Cerebellum (tissue), 4 donors: ENCODE measurements at places on chromosomes 13 and 19.

DNA sequence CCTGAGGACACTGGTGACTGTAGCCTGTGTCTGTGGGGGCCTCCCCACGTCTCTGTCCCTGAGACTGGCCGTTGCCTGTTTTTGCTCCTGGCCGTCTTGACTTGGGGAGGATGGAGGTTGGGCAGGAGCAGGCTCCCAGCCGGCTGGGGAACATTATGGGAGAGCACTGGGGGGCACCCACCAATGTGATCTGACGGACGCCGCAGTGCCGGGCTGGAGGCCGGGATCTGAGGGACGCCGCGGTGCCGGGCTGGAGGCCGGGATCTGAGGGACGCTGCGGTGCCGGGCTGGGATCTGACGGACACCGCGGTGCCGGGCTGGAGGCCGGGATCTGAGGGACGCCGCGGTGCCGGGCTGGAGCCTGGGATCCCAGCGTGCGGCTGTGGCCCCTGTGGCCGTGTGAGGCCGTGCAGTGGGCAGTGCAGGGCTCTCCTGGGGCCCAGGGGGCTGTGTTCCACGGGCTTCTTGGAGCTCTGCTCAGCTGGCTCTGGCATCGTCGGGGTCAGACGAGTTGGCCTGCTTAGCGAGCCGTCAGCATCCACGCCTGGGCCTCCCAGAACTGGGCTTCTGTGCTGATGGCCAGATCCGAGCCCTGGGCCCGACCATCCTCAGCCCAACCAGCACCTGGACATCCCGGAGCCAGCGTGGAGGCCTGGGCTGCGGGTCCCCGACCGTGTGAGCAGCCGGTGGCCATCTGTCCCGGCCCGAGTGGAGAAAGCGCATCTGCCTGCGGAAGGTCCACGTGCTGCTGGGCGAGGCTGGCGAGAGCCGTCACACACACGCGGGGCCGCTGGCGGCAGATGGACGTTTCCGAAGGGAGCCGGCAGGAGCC lies 45.8 kb downstream of the GAS6 start:
- DNase-seq, result no peak

- no peak for DNase-seq
Observed at GRCh38 chr19:51158474-51159129, 16.5 kb downstream of the SIGLEC7 start.

- DNase-seq, result no peak
Observed at GRCh38 chr13:114120591-114121011, 11.8 kb downstream of the RASA3 start.

GRCh38 chr13:44132710-44133109 lies 240.9 kb upstream of the SERP2 start:
- no peak for DNase-seq

DNA sequence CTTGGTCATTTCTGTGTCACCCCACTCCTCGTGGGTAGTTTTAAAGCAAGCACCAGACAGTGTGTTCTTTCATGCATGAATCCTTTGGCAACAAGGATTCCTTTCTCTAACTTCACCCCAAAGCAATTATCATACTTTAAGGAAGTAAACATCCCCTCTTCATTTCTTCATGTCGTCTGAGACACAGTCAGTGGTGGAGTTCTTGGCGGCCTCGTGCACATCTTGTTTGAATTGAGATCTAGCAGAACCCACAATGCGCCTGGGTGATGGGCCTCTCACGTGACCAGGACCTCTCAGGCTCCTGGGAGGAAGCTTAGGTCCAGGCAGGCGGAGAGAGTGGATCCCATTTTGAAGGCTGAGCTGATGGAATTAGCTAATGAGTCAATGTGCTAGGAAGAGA lies 2.6 kb downstream of the ACSBG2 start:
- DNase-seq, result no peak

DNA sequence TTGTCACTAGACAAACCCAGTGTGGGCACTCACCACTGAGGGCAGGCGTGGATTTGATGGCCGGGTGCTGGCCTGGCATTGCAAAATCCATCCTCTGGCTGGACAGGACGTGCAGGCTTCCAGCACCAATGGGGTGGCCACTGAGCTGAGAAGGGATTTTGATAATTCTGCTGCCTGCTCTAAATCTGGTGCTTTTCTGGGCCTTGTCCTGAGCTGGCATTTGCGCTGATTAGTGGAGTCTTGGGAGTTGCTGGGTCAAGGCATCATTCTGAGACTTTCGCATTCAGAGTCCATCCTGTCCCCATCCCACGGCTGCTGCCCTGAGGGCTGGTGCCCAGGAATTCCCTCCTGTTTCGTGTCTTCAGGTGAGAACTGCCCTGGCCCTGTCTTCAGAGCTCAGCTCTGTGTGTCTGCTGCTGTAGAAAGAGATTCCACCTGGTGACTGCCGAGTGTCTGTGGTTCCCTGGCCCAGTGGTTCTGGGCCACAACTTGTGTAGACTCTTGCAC lies 65.9 kb upstream of the MCF2L start:
- peak; percentile 60 for DNase-seq

- no peak for DNase-seq
Observed at GRCh38 chr19:3137119-3137518, 1.3 kb downstream of the GNA15 start.

DNA sequence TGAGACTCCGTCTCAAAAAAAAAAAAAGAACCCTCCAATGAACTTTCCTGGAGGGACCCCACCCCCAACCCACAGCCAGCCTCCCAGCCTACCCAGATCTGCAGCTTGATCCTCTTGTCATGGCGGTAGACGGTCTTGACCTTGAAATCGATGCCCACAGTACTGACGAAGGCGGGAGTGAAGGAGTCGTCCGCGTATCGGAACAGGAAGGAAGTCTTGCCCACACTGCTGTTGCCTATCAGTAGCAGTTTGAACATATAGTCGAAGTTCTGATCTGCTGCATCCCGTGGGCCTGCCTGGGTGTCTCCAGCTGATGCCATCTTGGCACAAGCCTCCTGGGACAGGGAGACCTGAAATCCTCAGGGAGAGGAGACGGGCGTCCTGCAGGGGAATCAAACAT lies 2.4 kb downstream of the RAB3D start:
- DNase-seq, result no peak

GRCh38 chr19:50204811-50205675 lies 1.6 kb downstream of the MYH14 start:
- peak; percentile 89 for DNase-seq

DNA sequence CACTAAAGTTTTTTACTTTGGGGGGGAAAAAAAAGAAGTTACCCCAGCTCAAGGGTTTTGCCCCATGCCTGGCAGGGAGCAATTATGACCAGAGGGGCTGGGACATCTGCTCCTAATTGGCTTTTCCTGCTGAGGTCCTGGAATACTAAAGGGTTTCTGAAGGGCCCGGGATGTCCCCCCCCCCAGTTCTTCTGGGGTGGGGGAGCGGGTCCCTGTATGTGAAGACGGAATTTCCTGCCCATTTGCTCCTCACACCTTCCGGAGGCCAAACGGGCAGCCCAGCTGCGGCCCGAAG lies 1.1 kb upstream of the DLL3 start:
- no peak for DNase-seq

- no peak for DNase-seq
Observed at GRCh38 chr13:79799059-79799867, 318.3 kb downstream of the NDFIP2 start.
